Lower leg skin (tissue), 4 donors: ENCODE measurements at places on chromosomes 1 and 21.

DNA sequence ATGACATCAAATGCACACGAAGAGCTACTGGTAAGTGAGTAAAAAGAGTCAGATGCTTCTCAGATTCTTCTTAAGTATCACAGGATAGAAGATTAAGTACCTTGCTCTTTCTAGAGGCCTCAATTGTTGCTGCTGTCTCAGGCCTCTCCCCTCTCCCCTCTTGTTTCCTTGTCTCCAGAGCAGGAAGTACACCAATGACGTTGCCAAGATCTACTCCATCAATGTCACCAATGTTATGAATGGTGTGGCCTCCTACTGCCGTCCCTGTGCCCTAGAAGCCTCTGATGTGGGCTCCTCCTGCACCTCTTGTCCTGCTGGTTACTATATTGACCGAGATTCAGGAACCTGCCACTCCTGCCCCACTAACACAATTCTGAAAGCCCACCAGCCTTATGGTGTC, 21.3 kb upstream of the SARS1 start:
- DNase-seq, result no peak

DNA sequence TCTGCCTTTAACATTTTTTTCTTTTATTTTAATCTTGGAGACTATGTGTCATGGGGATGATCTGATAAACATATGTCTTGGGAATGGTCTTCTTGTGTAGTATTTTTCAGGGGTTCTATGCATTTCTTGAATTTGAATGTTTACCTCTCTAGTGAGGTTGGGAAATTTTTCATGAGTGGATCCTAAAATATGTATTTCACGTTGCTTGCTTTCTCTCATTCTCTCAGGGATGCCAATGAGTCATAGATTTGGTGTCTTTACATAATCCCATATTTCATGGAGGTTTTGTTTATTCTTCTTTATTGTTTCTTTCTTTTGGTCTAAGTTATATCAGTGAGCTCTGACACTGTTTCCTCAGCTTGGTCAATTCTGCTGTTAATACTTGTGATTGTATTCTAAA, 1237.2 kb downstream of the PLA2G4A start:
- no peak for DNase-seq

DNA sequence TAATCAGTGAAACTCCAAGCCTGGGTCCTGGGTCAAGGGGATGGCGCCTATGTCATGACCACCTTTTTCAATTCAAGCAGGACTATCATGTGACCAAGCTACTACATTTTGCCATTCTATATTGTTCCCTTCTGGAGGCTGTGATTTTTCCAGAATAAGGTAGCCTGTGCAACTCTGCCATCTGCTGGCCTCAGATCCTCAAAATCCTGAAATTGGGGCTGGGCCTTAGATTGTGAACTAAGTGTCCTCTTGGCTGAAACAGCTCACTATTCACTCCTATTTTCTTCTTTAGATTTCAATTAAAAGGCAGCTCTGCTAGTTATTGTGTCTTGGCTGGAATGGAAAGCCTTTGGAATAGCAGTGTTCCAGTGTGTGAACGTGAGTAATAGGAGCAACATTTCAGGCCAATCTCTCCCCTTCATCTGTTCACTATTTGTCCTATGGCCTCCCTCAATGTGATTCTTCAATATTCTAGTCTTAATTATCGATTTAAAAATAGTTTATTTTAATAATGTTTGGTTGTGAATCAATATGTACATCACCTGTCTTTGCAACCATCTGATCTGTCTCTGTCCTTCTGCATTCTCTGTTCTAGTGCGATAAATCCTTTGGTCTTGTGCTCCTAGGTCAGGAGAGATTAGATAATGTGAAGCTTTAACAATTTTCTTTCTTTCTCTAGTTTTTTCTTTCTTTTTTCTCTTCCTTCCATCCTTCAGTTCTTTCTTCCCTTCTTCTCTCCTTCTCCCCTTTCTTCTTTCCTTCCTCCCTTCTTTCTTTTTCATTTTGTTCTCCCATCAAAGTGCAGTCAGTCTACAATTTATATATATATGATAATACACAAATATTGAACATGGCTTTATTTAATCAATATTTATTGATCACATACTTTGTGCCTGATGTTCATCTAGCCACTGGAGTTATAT, 69.8 kb downstream of the CR1 start:
- no peak for DNase-seq

GRCh38 chr1:25971811-25972180, 26.1 kb downstream of the PAFAH2 start:
- DNase-seq, result no peak

- DNase-seq, result no peak
These were observed 385.8 kb upstream of the DUSP10 start for GRCh38 chr1:222127526-222128152.

- DNase-seq, result no peak
These were observed 70.3 kb upstream of the TINAGL1 start for GRCh38 chr1:31505911-31506497.

- no peak for DNase-seq
These were observed 98.0 kb downstream of the LMO4 start for GRCh38 chr1:87426463-87427249.

GRCh38 chr1:43763497-43763973, 56.2 kb downstream of the ST3GAL3 start:
- peak; percentile 83 for DNase-seq

- DNase-seq, result no peak
These were observed 24.5 kb upstream of the EPHA2 start for GRCh38 chr1:16180291-16180824.

DNA sequence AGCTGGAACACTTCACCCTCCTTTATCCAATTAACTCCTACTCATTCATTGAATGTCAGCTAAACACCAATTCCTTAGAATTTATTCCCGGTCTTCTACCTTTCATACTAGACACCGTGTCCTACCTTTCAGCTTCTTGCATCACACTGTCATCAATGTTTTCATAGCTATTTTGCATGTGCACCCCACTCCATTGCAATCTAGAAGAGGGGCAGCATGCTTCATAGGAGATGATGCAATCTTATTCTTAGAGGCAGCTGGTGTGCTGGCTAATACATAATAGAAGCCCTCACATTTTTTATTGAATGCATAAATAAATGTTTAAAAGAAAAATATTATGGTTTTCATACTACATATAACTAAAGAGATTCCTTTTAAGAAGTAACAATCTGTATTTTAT, 123.6 kb downstream of the DSCAM start:
- DNase-seq, result no peak

GRCh38 chr1:226674892-226675714, 64.0 kb downstream of the ITPKB start:
- no peak for DNase-seq

DNA sequence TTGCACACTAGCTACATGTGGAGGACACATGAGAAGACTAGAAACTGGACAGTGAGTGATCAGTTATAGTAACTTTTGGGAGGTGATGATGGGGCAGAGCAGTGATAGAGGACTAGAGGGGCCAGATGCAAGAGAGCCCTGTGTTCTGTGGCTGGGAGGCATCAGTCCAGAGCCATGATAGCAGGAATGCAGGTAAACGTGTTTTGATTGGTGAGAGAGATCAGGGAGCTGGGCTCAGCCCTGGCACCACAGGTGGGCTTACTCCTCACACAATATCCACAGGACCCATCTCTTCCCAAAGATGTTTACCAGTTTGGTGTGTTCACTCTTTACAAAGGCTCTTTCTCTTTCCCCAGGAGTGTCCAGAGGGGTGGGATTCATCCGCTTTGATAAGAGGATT, 86.5 kb downstream of the ELAVL4 start:
- DNase-seq, result no peak

GRCh38 chr1:44407430-44408211, 2.6 kb downstream of the RNF220 start:
- no peak for DNase-seq

DNA sequence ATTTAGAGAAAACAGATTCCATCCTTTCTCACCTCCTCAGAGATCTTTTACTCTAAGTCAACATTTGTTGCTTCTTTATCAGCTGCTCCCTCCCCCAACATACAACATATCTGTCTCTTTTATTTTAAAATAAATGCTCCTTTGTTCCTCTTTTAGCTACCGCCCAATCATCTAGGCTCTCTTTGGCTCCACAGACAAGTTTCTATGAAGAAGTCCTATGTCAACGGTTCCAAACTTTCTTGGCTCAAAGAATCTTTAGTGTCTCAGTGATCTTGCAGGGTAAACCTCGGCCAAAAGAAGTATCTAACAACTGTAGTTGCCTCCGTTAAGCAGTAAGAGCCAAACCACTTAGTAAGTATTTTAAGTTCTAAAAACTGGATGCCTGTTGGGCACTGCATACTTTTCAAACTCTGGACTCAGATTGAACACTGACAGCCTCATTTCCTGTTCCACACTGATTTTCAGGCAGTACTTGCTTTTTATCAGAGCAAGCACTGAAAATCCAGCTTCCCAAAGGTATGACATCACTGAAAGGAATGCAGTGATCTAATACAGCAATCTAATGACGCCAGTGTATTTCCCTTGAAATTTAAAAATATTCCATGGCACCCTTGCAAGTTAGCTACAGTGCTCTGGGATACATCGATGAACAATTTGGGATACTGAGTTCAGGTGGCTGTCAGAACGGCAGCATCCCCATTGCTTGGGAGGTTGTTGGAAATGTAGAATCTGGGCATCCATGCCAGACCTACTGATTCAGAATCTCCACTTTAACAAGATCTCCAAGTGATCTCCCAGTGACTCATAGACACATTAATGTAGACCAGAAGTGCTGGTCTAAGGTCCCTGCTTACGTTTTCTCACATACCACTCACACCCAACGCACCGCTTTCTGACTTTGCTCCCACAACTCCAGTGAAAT, 26.8 kb downstream of the EGLN1 start:
- DNase-seq, result no peak

GRCh38 chr1:46755121-46755520, 36.2 kb upstream of the EFCAB14 start:
- DNase-seq, result no peak

DNA sequence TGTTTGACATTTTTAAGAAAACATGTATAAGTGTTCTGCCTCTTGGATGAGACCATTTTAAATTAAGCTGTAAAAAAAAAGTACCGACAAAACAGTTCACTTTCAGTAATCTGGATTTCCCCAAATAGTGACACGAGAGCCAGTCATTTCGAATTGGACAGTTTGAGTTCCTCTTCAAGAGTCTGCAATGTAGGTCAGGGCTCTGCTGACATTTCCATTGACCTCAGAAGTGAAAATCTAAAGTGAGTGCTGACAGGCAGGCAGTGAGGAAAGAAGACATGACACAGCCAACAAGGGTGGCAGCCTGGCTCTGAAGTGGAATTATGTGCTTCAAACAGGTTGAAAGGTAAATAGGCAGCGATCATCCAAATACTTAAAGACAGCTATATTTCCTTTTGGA, at the start of gene IL23R:
Gene IL23R, plus strand, starts transcription at position 259 of the 400 bp plus-strand sequence. CDS start 1,667 bp downstream, outside the sequence.
- no peak for DNase-seq

GRCh38 chr1:230303069-230303468, 123.1 kb downstream of the PGBD5 start:
- no peak for DNase-seq

DNA sequence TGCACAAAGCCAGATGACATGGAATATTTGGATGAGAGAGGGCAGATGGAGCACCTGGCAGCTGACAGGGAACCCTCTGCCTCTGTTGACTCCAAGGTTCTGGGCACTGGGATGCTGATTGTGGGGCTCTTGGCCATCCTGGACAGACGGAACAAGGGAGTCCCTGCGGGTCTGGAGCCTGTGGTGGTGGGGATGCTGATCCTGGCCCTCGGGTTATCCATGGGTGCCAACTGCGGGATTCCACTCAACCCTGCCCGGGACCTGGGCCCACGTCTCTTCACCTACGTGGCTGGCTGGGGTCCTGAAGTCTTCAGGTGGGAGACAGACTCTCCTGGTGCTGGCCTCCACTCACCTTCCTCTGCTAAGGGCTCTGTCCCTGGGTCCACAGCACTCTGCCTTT, 1.8 kb upstream of the ATP8B2 start:
- peak; percentile 80 for DNase-seq
